Stimulated activated CD4-positive, alpha-beta T cell treated with anti-CD3 and anti-CD28 coated beads, Interleukin-12 subunit alpha, Interleukin-12 subunit beta, amount 100 ng/mL, for 48 hours (primary cell): ENCODE measurements at places on chromosomes 11 and 22.

GRCh38 chr22:35154937-35155387 is 89.0 kb downstream of the ISX start:
- peak; percentile 18 for DNase-seq

DNA sequence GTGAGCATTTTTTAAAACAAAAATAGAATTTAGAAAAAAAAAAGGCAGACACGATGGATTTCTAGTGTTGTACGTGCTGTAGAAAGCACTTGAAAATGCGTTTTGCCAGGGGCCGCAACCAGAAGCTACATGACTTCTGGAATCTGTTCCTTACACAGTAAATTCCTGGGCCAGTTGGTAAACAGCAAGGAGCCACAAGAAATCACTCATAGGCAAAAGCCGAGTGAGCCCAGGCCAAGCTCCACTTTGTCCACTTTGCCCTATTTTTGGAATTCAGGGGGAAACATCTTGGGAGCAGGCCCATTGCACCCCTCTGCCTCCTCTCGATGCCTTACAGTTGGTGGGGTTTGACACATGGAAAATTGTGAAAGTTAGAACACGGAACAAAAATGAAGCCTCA is 4.1 kb upstream of the CELSR1 start:
- no peak for DNase-seq

DNA sequence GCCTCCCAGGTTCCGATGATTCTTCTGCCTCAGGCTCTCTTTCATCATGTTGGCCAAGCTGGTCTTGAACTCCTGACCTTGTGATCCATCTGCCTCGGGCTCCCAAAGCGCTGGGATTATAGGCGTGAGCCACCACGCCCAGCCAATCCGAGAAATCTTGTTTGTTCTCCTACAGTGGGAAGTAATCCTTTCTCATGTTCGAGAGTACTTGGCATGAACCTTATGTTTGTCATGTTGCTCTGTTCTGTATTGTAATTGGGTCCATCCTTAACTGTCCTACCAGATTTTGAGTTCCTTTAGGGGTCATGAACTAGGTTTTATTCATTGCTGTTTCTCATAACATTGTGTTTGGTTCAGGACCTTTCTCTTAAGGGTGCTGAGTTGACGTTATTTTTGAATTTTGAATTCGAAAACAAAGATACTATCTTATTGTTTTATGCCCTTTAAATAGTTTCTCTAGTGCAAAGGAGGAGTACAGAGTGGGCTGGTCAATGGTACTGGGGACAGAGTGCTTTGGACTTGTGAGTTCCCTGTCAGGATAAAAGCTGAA is 113.4 kb upstream of the RRM1 start:
- DNase-seq = no peak

GRCh38 chr11:94928117-94928990 is 45.0 kb downstream of the CWC15 start:
- no peak for DNase-seq

DNA sequence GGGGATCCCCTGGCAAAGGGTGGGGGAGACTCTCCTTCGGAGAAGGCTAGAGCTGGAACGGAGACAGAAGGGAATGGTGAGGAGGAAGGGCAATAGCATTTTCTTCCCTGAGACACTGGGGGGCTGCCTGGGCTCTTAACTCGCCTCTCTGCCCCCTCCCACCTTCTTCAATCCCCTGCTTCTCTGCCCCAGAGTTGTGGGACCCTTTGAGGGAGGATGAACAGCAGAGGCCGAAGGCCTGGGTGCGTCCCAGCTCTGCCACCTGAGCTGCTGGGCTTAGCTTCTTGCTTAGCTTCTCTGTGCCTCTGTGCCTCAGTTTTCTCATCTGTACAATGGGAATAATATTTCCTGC is 72.4 kb downstream of the RTL6 start:
- DNase-seq = no peak

- no peak for DNase-seq
Measured at GRCh38 chr11:40879911-40880310, 579.5 kb downstream of the LRRC4C start.

GRCh38 chr22:20267441-20268278 is 458 bp downstream of the RTN4R start:
- no peak for DNase-seq

- no peak for DNase-seq
Measured at GRCh38 chr11:118656563-118657165, 22.8 kb downstream of the TREH start.

DNA sequence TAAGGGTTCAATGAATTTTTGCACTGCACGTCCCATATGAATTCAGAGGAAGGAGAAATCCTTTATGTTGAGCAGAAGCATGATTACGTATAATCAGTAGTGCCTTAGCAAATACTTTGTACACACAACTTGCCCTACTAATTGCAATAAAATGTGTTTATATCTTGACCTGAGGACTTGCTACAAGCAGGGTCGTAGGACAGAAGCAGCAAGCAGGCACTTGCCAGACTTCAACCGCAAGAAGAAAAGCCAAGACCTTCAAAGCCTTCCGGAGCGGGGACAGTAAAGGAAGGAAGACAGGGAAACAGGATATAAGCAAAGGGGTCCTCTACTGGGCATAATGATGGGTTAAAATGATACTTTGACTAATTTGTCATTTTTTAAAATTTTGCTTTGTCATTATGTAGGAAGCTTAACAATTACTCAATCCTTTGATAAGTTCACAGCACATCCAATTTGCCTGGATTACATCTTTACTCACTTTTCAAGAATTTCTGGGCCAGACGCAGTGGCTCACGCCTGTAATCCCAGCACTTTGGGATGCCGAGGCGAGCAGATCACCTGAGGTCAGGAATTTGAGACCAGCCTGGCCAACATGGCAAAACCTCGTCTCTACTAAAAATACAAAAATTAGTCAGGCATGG is 23.2 kb upstream of the UBASH3B start:
- DNase-seq = no peak

DNA sequence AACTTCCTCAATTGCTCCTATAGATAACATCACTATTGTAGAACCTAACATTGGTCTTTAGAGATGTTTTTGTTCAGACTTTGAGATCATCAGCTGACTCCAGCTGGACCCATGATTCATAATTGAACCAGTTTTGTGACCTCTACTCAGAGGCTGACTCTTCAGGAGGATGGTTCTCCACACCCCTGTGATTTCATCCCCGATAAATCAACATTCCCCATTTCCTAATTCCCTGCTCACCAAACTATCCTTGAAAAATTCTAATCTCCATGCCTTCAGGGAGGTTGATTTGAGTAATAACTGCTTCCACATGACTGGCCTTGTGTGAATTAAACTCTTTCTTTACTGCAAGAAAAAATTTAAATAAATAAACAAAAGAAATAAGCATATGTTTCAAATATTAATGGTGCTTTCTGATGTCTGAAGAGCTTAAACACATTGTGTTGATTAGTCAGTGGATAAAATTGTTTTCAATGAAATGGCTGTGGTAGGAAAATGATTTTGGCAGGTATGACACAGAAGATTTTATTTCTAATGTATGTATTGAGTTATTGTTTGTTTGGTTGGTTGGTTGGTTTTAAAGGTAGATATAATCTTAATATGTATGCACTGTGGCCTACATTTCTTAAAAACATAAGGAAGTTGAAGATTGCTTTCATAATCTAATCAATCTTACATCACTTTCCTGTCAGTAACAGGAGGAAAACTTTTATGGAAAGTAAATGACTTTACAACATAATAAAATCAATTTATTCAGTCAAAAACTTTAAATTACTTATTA is 427.9 kb upstream of the CCDC179 start:
- no peak for DNase-seq

DNA sequence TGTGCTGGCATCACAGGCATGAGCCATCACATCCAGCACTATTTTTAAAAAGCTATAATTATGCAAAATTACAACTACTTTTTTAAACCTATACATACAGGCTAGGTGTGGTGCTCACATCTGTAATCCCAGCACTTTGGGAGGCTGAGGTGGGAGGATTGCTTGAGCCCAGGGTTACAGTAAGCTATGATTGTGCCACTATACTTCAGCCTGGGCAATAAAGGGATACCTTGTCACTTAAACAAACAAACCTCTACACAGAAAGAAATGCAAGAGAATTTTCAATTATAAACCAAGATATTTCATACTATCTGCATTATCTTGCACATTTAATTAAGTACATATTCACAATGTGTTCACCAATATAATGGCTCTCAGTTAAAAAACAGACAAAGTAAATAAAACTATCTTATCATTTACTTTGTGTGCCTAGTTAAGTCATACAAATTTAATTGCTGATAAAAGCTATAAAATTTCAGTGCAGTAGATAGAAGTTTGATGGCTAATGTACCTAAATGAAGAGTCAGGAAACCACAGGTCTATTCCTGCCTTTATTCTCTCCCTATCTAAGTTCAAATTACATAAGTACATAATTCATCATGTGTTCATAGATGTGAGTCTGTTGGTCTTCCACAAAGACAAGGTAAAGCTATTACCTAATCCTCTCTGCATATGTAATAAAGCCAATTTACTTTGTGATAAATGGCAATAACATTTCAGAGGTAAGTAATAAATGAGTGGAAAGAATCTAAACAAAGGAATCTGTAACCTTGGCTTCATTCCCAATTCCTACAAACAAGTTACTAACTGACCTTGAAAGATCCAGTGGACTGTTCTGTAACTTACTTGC is 9.0 kb upstream of the RDX start:
- DNase-seq = no peak

- no peak for DNase-seq
Measured at GRCh38 chr22:31139066-31139465, 1.2 kb downstream of the PLA2G3 start.

- no peak for DNase-seq
Measured at GRCh38 chr11:69892237-69892985, 73.2 kb upstream of the FGF3 start.

DNA sequence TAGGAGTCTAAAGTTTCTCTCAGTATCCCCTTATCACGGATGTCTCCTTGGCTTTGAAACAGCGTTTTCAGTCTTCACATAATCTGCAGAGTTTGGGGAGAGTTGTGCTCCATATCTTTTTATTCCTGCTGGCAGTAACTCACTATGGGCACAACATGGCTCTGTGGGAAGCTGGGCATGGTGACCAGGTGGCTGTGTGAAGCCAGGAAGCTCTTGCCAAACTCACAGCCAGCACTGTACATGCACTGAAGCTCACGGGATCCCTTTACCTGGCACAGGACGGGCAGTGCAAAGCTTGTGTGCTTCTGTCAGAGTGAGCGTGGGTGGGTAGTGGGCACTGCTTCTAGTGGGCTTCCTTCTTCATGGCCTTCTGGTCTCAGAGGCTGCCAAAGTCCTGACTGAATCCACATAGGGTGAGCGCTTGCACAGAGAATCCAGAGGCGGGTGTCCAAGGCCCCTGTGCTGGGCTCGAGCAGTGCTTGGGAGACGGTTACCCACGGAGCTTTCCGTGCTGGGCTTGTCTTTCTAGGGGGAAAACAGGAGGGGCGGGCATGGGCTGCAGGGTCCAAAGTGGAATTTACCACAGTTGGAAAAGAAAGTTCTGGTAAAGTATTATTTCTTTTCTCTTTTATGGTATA is 10.8 kb upstream of the KDM4E start:
- DNase-seq = no peak

GRCh38 chr11:95904009-95904650 is 19.8 kb downstream of the MTMR2 start:
- no peak for DNase-seq

- no peak for DNase-seq
Measured at GRCh38 chr11:43576803-43577521, 103.6 kb upstream of the HSD17B12 start.

DNA sequence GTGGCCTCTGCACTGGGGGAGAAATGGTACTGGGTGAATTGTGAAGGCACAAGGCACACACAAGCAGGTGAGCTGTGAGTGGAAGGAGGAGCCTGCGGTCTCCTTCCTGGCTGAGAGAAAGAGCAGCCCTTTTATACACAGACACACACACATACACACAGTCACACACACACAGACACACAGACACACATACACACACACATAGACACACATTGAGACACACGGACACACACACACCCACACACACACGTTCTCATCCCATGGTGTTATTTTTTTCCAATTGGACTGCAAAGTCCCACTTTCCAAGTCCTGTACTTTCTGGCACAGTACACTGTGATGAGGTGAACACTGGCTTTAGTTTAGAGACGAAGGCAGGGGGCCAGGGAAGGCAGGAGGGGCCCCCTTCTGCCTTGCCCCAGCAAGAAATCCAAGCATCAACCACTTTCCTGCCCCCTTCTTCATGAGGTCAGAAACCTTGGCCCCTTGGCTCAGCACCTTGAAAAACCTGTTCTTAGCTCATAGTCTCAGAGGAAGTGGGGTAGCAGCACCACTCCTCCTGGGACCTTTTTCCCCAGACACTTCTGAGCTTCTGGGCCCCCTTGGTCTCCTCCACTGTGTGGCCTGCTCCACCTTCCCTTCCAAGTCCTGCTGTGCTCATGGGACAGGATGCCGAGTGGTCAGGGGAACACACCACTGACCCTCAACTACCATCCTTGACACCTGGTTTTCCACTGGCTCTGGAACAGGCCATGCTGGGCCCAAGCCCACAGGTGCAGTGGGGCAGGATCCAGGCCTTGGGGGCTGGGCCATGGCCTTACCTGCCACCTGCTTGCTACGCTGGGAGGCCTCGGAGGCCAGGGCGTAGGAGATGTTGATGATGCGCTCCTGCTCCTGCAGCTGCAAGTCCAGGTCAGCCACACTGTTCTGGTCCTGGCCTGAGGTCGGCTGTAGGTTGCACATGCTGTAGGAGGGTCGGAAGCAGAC is 43.8 kb downstream of the C11orf58 start:
- no peak for DNase-seq

DNA sequence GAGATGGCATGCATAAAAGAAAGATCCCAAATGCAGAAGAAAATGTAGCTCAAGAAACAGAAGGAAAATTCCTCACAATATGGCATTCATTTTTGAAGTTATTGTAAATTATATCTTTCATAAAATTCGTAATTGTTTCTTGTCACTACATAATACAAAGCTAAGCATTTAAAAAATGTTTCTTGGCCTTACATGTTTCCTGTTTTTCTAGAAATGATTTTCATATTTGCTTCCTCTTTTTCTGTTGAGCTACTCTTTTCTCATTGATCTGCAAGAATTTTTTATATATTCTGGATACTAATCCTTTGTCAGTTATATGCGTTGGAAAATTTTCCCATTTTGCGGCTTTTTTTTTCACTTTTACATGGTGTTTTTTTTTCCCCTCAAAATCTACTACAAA is 48.0 kb downstream of the ENTHD1 start:
- DNase-seq = no peak

- peak; percentile 85 for DNase-seq
Measured at GRCh38 chr11:44568658-44569473, 3.4 kb downstream of the CD82 start.

- no peak for DNase-seq
Measured at GRCh38 chr11:2101171-2101675, 38.0 kb downstream of the IGF2 start.

GRCh38 chr11:75402002-75402773 is 2.9 kb downstream of the RPS3 start:
- no peak for DNase-seq

- DNase-seq = no peak
Measured at GRCh38 chr22:17575151-17575550, 11.9 kb downstream of the SLC25A18 start.

DNA sequence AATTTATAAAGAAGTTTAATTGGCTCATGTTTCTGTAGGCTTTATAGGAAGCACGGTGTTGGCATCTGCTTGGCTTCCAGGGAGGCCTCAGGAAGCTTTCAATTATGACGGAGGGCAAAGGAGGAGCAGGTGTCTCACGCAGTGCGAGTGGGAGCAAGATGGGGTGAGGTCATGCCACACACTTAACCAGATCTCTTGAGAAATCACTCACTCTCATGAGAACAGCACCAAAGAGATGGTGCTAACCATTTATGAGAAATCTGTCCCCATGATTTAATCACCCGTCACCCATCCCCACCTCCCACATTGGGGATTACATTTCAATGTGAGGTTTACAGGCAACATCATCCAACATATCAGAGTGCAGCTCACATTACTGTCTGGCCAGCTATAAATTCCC is 103.5 kb downstream of the ARHGAP8 start:
- DNase-seq = no peak
